ENCODE measurements at places on chromosomes 3 and 15. TPM values are rescaled to one million over a fixed set of nuclear protein-coding genes. Genes with fewer than 3 reads are reported as not detected.

Gene ITGB5
- total RNA-seq: 287 TPM

- DNase-seq: no peak
These were observed 189.0 kb downstream of the ZNF621 start for GRCh38 chr3:40713795-40714194.

DNA sequence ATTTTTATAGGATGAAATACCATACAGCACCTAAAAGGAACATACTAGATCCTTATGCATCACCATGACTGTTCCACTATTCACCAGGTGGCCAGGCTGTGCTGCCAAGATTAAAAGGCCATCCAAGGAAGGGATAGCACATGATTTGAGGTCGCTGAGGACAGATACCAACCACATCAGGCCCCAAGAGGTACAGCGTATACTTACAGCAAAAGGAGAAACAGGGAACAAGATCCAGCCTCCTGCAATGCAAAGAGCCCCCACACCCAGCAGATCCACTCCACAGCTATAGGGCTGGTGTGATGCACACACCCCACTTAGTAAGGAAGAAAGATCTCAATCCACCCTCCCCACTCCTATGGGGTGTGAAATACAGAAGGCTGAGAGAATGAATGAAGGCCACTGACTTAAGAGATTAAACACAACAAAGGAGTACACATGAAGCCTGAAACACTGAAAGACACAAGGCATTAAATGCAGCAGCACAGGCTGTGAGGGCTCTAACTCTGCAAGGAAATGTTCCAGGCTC, 32.0 kb upstream of the ZNF445 start:
- DNase-seq: peak; percentile 17

- DNase-seq: peak; percentile 26
These were observed 135.3 kb upstream of the DAZL start for GRCh38 chr3:16740515-16740914.

DNA sequence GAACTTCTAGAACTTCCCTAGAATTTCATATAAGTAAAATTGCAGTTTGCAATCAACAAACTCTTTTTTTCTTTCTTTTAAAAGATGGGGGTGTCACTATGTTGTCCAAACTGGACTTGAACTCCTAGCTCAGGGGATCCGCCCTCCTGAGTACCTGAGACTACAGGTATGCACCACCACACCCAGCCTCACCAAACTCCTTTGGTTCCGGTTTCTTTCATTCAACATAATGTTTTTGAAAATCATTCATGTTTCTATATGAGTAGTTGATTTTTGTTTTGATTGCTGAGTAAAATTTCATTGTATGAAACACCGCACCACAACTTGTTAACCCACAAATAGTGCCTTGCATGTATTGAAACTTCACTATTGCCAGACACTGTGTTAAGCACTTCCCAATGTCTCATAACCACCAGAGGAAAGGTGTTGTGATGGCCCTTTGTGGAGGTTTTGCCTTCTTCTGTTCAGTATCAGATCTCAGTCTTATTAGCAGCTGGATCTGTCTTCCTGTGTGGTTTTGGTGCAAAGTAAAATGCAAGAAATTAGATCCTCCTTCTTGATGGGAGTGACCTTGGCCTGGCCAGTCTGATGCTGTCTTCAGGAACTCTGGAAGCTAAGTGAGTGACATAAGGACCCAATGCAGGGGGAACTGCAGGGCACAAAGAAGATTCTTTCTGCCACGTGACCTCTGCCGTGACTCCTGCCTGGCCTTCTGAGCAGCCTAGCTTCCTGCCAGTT, 78.8 kb upstream of the UBE2E1 start:
- DNase-seq: peak; percentile 49

- peak; percentile 54 for DNase-seq
These were observed 142.7 kb downstream of the GADL1 start for GRCh38 chr3:30751610-30752299.

DNA sequence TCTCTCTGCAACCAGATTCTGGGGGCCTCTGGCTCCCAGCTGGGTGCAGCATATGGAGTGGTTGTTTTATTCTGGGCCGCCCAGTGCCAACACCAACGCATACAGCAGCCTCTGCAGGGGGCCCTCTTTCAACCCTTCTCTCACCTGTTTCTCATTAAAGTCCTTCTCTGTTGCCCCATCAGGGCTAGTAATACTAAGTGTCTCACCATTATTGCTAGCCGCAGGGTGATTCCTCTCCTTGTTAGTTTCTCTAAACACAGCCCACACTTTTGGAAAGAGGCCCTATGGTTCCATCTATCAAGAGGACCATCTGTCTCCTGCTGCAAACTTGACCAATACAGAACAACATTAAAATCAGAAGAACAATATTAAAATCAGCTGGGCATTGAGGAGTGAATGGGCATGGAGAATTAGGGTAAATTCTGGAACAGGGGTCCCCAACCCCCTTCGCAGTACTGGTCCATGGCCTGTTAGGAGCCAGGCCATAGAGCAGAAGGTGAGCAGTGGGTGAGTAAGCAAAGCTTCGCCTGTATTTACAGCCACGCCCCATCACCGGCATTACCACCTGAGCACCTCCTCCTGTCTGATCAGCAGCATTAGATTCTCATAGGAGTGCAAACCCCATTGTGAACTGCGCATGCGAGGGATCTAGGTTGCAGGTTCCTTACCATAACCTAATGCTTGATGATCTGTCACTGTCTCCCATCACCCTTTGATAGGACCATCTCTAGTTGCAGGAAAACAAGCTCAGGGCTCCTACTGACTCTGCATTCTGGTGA, 36.5 kb downstream of the ALS2CL start:
- DNase-seq: peak; percentile 83

GRCh38 chr15:32657198-32657883, 15.8 kb downstream of the SCG5 start:
- DNase-seq: no peak

- no peak for DNase-seq
These were observed 100.4 kb upstream of the HES1 start for GRCh38 chr3:194035406-194036138.

Gene TRAK1
- 15.4 TPM for total RNA-seq

Gene PLD1
- total RNA-seq: 10.9 TPM

Gene GOLGA8T
- total RNA-seq: not detected

DNA sequence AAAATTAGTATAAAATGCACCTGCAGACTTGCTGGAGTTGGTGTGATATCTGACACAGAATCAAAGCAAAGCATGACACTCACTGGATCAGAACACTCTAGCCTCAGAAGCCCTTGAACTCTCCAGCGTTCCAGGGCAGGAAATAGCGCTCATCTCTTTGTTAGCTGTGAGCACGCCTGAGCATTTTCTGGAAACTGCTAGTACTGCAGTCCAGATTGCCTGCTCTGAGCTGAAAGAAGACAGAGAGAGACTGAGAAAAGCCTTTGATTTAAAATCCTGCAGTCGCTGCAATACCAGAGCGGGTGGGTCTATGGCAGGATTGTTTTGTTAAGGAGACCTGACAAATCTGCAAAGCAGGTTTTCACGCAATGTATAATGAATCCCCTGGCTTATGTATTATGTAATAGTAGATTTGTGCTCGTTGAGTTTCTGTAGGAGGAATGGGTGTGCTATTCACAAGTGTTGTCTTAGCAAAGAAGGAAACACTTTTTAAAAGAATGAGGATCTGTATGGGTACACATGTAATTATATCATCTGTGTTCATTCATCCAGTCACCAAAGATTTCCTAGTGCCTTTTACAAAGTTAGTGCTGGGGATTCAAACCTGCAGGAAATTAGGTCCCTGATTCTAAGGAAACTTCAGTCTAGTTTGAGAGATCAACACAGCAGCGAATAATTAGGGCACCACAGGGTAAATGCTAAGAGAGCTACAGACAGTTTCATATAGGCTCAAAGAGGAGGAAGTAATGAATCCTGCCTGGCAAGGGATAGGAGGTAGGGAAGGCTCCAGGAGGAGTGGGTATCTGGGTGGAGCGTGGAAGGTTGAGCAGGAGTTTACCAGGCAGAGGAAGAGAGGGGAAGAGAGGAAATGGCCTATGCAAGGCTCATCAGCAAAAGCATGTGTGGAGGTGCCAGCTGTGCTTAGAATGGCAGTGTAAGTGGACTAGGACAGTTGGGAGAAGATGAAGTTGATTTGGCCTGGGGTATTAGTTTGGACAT, 26.1 kb upstream of the MGLL start:
- no peak for DNase-seq

- peak; percentile 8 for DNase-seq
These were observed 20.9 kb downstream of the SLC2A2 start for GRCh38 chr3:171005648-171006047.

Gene SPATA16
- not detected for total RNA-seq

DNA sequence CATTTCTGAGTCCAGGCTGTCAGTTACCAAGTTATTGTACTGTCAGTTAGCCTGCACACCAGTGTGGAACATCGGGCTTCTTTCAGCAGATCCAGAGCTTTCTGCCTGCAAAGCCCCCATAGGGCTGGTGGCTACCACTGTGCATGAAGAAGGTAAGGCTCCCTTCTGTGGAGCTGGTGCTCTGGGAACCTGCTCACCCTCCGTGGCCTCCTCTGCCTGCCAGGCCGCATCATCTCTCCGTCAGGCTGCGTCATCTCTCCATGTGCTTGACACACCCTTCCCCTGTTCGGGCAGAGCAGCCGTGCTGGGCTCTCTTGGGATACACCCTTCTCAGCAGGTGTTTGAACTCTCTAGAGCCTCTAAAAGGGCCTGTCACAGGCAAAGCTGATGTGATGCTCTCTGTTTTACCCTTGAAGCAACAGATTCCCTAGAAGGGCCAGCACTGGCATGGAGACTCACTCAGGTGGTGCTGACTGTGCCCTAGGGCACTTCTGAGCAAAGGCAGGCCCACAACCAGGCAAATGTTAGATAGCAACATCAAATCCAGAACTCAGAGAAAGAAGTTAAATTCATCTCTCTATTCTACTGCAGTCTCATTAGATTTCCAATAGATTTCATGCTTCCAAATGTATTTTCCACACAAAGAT, 261.1 kb downstream of the EPHB1 start:
- no peak for DNase-seq

DNA sequence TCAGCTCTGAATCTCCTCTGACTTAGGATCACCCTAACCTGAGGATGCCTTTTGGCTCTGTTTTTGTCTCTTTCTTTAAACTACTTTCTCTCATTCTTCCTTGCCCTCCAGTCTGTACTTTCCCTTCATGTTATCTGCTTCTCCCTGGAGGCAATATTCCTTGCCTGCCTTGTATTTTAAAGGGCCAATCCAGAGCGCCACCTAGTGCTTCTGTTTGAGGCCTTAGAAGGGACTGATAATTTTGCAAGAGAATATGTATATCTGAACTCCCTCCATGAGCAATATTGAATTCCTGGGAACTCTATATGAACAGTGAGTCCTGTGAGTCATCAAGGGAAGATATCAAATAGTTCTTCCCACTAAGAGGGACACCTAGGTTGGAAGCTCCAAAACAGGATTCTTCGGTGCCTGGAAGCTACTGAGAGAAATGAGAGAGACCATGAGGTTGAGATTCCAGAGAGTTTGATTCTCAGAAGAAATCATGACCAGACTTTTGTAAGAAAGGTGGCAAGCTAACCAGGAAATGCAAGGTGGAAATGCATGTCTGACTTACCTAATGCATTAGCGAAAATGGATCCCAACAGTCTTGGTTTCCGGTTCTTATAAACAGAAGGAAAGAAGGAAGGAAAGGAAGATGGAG, 203.8 kb upstream of the CD96 start:
- peak; percentile 78 for DNase-seq

GRCh38 chr15:83153288-83153687, 45.8 kb downstream of the TM6SF1 start:
- no peak for DNase-seq

- DNase-seq: no peak
These were observed 46.6 kb downstream of the CPNE4 start for GRCh38 chr3:131988209-131988608.

Gene PPP1R14D
- not detected for total RNA-seq

Gene TM4SF4
- not detected for total RNA-seq

DNA sequence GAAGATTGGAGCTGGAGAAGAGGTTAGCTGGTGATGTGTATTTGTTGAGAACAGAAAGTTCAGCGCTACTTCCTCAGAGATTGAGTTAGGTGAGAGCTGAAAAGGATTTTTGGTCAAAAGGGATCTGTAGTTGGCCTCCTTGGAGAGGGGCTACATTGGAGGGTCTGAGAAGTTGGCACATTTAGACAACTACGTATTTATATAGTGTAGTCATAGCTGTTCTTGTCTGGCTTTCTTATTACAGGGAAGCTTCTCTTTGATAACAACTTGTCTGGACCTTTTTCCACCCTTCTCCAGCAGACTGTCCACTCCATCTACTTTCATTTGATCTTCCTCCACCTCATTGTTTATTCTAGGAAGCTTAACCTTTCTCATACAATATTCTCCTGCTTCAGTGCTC, 43.7 kb downstream of the KAT2B start:
- no peak for DNase-seq
